ENCODE measurements at places on chromosomes 6 and 20. TPM values are rescaled to one million over a fixed set of nuclear protein-coding genes. Genes with fewer than 3 reads are reported as not detected.
A peak's percentile ranks its signal among the peaks of the same experiment; 100 is the strongest.

DNA sequence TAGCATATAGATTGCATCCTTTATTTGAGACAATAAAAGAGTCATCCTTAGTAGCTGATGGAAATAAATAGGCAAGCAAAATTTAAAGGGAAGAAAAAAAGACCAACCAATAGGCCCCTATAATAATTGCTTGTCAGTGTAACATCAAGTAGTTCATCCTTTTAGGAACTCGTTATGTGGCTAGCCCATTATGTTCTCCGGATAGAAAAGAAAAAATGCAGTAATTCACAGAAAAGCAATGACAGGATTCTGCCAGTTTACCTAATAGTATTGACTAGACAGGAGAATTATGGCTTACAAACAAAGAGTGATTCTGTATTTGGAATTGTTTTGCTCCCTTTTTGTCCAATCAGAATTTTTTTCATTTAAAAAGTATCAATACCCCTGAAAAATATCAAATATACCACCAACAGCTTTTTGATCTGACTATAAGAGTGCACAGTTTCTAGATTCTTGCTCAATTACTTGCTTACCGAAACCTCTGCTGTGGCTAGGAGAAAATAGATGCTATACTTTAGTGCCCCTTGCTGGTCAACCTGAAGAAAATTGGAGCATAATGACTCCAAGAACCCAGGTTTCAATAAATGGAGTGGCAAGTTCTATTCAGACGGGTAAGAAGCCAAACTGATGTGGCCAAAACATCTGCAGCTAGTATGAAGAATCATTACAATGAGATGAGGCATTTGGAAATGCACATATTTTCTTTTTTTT is 91.5 kb upstream of the SASH1 start:
- DNase-seq: no peak

The KCNK15 gene
- total RNA-seq: 1.0 TPM

DNA sequence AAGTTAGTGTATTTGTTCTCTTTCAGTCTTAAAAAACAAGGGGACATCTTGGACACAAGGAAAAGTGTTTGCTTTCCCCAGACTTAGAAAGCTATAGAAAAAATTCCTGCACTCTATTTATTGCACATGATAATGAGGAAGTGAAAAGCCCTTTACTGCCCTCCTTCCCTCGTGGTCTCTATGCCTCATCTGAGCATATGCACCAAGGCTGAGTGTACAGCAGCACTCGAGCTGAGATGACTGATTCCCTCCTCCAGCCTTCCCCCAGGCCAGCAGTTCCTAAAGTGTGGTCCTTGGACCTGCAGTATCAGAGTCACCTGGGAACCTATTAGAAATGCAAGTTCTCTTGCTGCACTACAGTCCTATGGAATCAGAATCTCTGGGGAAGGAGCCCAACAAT is 14.3 kb upstream of the LAMP5 start:
- no peak for DNase-seq

GRCh38 chr20:40144581-40144980 is 544.5 kb downstream of the MAFB start:
- DNase-seq: no peak

The MYCT1 gene
- 13.6 TPM for total RNA-seq

DNA sequence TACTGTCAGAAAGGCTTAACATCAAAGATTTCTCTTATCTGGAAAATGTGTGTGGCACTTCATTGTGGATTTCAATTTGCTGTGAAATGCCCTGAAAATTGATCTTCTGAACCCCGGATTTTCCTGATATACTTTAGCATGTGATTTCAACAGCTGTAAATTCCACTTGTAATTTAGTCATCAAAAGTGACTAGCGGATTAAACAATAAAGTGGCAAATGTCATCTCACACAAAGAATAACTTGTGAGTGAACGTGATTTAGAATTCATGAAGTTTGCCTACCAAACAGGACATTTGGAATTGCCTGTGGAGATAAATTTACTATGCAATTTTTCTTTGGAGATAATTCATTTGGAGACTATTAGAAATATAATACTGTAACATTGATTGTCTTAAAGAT is 601.6 kb downstream of the COL12A1 start:
- DNase-seq: no peak

DNA sequence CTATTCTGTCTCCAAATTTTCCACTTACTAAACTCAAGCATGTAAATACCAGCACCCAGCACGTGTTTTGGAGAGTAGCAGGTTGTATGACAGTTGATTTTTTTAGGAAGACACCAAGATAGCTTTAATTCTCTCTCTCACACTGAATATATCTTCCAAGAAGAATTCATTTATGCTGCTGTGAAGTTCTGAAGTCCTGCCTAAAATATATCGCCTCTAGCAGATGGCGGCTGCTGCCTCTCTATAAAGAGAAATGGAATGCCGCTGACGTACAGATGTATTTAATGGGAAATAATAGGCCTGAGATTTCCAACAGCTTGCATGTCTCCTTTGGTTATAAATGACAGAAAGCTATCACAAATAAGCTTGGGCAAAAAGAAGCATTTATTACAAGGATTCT is 74.7 kb downstream of the PFDN4 start:
- no peak for DNase-seq

The MCHR2 gene
- total RNA-seq: not detected

DNA sequence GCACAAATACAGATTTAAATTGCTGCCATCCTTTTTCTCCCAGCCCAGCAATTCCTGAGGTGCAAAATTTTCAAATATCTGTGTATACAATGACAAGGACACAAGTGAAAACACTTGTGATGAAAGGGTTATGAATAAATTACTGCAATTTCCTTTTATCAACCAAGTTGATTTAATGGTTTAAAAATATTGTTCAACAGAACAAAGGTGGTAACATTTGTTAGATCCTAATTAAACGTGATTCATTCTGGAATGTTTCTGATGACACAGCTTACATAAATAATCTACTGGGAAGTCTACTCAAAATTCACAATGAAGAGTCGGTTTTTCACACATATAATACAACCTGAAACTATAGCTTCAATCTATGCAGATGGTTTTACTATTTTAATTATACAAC is 17.1 kb downstream of the B4GALT5 start:
- DNase-seq: no peak

The ADAM33 gene
- 12.4 TPM for total RNA-seq

The ARFGEF3 gene
- 1.5 TPM for total RNA-seq

- DNase-seq: no peak
Measured at GRCh38 chr6:89243331-89243629, 26.1 kb upstream of the GABRR1 start.

- DNase-seq: no peak
Measured at GRCh38 chr6:150466196-150466595, 97.4 kb downstream of the IYD start.

GRCh38 chr6:154874773-154875592 is 120.1 kb upstream of the TIAM2 start:
- no peak for DNase-seq

The UTRN gene
- 68.4 TPM for total RNA-seq

DNA sequence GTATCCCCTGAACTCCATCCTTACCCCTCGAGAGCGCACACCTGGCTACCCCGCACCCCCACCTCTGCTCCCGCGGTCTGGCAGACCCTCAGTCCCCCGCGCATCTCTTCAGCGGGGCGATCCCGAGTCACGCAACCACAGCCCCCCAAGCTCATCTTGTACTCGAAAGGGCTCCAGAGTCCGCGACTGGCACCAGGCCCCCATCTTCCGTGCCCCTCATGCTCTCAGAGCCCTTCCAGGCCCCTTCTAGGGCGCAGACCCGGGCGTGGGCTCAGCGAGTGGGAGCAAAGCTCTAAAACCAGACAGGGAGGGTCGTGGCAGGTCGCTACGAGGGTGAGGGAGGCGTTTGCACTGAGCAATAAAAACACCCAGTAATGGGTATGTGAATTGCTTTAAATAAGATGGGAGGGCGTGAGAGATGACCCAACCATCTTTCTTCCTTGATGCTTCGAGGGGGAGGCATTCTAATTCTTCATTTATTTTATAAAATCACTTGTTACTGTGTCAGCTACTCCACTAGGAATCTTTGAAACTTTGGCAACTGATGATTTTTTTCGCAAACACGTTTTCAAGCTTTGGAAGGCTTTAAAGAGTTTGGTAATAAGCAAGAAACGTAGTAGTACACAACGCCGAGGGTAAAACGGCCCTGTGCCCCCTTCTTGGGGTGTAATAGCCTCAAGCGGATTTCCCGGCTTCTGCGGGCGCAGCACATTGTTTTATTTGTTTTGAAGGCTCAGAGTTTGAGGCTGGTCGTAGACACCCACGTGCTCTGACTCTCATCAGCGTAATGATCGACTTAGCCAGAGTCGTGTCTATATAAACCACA is 42.6 kb upstream of the SUPT3H start:
- DNase-seq: peak; percentile 15

The FOXC1 gene
- total RNA-seq: 25.0 TPM

The RIMS1 gene
- total RNA-seq: 0.25 TPM

The DEFB132 gene
- not detected for total RNA-seq

The SLC17A3 gene
- not detected for total RNA-seq

DNA sequence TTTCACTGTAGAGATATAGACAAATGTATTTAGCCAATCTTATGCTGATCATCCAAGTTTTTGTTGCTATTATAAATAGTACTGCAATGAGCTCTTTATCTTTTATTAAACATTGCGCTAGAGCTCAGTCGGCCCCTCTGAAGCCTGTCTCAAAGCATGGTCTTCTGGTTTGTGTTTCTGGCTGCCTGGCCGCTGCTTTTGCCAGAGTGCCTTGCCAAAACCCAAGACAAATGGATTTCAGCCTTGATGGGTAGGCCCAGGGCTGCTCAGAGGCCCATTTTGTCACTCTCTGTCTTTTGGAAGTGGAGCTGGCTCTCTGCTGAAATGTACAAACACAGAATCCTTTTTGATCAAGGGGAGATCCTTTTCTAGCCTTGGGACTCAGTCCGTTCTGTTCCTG is 102.9 kb upstream of the KCNG1 start:
- DNase-seq: no peak

The AGPAT1 gene
- total RNA-seq: 56.9 TPM

The OR12D2 gene
- not detected for total RNA-seq

GRCh38 chr20:54716790-54717189 is 241.4 kb downstream of the DOK5 start:
- no peak for DNase-seq

DNA sequence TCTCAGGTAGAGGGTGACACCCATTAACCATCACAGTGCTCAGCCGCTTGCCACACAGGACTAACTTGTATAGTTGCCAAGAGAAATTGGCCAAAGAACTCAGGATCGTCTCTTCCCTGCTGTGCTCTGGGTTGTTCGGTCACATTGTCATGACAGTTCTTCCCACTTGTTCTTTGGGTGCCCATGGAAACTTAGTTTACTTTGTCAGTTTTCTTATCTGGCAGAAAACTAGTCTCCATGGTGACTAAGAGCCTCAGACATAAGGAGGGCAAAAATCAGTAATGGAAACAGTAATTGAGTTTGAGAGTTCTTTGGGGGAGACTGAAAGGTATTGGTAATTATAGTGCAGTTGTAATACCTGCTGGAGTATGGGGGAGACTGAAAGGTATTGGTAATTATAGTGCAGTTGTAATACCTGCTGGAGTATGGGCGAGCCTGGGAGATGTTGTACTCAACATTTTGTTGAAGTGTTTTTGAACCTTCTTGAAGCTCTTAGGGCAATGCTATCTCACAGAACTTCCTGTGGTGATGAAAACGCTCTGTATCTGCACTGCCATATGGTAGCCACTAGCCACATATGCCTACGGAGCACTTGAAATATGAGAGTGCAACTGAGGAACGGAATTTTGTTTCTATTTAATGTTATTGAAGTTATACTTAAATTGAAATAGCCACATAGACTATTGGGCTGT is 95.2 kb upstream of the HDGFL1 start:
- no peak for DNase-seq

DNA sequence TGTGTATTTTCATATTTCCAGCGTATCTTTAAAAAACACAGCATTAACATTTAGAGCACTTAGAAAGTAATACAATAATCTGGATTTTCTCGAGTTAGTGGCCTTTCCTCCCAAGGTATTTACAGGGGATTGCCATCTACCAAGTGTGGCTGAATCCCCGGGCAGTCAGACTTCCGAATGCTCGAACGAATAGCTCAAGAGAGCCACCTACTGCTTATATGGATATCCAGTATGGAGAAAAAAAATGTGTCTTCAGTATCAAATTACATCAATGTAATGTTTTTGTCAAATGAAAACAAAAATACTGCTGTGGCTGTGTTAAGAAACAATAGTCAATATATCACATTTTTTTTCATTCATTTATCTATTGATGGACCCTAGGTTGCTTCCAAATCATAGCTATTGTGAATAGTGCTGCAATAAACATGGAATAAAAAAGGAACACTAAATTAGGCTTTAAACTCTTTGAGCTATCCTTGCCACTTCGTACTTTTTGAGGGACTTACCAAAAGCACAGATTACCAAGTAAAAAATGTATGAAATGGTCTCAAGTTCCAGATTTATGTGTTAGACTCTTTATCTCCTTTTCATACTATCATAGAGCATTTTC is 654.5 kb upstream of the PTCHD4 start:
- DNase-seq: peak; percentile 20

DNA sequence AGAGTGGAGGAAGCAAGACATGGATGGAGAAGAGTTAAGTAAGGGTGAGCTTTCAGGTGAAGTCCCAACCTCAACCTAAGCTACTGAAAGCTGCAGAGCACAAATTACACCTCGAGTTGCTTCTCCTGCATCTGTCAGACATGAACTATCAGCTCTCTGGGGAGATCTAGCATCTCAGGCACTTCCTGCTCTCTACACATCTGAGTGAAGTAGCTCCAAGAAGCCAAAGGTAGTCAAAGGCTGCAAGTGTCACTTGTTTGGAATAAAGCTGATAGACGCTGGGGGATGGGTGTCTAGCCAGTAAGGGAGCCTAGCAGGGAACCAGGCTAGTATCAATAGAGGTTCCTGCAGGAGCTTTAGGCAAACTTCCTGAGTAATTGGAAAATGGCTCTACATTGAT is 228.0 kb downstream of the PLCB1 start:
- DNase-seq: no peak

GRCh38 chr6:135108692-135109091 is 54.1 kb upstream of the HBS1L start:
- DNase-seq: no peak

GRCh38 chr20:58652606-58653294 is 1.7 kb downstream of the STX16 start:
- DNase-seq: no peak

DNA sequence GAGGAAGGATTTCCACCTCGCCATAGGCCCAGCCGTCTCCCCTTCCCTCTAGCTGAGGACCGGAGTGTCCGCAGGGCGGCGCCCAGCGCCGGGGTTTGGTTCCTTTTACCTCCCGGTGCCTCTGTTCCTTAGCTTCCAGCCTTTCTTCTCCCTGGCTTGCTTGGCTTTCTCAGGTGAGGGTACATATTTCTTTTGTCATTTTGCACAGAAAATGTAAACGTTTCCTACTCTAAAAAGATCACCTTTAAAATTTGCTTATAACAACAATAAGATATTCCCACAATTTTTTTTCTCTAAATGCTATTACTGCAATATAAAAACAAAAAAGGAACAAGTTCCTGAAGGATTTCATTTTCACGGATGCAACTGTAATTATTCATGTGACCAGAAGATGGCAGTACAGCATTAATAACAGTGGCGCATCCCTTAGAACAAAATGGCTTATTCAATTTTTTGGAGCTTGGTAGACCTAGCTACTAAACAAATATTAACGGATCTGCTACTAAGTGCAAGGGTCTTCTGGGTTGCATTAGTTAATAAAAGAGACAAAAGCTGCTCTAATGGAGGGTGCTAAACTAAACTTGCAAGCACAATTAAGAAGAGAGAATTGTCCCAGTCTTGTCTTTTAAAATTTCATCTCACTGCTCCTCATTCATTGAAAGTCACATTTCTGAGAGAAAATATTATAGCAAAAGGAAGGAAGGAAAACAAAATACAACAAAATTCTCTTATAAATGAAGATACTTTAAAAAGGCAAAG is 172.9 kb downstream of the ADGRG6 start:
- DNase-seq: no peak

- DNase-seq: no peak
Measured at GRCh38 chr6:38259736-38260135, 380.0 kb downstream of the BTBD9 start.

Data from right cardiac atrium (tissue), 5 donors.